ENCODE measurements at places on chromosomes 13 and 19. TPM values are rescaled to one million over a fixed set of nuclear protein-coding genes. Genes with fewer than 3 reads are reported as not detected.

The CYP4F11 gene
- total RNA-seq, result 0.13 TPM

The DUXA gene
- not detected for total RNA-seq

The MRPL4 gene
- total RNA-seq, result 112 TPM

The PRSS57 gene
- total RNA-seq, result not detected

GRCh38 chr13:96934889-96935489, 59.3 kb downstream of the OXGR1 start:
- no peak for DNase-seq

DNA sequence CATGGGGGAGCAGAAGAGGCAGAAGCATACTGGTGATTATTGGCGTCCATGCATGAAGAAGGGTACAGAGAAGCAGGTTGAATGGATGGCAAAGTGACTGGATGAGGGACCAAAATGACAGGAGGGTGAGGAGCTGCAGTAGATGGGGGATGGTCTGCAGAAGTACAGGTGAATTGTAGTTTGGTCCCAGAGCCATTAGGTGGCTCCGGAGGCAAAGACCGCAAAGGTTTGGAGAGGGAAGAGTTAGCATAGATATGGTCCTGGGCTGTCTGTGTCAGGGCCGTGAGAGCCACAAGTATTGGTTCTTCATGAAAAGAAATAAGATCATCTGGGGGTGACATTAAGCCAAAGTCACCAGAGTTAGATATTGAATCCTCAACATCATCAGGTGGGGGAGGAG, 59.0 kb upstream of the ZNF726 start:
- DNase-seq, result no peak

DNA sequence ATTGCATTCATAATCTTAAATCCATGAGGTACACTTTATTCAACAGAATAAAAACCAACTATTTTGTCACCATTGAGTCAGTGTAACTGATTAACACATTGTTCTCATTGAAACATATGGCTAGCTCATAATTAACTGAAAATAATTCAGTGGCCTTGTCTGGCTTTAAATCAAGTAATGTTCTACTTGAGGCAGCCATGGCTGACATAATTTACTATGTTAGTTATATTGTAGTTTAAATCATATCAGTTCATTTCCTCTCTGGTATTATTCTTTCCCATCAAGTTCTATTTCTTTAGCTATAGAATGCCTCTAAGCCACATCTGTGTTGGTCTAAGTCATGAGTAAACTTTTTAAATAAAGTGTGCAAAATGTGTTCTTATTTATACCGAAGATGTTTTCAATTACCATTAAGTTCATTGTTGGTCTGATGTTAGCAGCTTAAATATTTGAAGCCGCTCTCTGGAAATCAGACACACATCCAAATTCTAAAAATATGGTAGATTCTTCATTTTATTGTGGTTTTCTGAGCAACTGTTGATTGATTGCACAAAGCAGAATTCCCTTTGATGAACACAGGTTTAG, 393.7 kb downstream of the GPC6 start:
- DNase-seq, result no peak

DNA sequence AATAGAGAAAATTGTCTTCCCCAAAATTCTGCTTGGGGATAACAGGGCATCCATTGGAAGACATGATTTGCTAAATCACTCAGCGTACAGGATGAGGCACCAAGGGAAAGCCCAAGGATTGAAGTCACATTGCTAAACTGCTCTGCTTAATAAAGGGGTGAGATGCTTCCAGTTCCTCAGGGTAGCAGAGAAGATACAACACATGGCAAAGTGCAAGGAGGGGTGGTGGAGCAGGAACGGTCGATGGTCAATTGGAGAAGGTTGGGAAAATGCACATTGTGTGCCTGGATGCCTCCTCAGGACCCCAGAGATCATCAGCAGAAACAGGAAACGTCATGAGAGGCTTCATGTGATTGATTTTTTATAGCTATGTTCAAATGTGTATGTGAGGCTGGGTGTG, 116.3 kb upstream of the SOX1 start:
- DNase-seq, result no peak

DNA sequence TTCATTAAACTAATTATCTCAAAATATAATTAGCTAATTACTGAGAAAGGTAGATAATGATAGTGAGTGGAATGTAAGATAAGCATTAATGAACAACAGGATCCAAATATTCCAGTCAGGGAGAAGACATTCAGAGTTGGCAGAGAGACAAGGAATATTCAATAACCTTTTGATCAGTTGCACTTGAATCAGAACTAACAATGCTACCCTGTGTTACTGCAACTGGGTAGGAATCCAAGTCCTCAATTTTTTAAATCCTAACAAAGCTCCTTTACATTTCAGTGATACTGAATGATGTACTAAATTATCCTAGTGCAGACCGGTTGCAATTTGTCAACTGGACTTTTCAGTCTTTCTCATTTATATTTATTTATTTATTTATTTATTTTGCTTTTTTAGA, 107.1 kb upstream of the MIR17HG start:
- no peak for DNase-seq

GRCh38 chr19:55372316-55373081, 2.2 kb upstream of the IL11 start:
- no peak for DNase-seq

DNA sequence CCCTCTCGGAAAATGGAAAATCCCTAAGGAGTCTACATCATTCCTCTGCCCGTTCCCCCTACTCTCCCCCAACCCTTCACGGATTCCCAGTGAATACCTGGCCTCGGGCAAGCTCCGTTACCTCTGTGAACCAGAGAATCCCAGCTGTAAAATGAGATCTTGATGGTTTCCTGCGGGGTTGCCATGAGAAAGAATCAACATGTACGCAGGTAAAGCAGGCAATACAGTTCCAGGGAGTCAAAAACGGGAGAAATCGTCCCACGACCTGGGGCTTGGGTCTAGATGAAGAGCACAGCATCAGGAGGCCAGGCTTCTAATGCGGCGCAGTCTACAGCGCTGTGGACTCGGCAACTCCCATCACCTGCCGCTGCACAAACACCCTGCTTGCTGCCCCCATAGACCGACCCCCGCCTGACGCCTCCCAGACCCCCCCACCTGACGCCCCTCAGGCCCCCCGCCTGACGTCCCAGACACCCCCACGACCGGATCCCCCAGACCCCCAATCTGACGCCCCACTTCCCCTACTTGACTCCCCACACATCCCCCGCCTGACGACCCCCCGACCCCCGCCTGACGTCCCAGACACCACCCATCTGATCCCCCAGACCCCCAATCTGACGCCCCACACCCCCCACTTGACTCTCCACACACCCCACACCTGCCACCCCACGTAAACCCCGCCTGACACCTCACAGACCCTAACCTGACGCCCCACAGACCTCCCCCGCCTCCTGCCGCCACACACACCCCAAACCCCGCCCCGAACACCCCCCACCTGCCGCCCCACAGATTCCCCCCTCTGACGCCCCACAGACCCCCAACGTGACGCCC, 680 bp downstream of the LIG4 start:
- DNase-seq, result no peak

DNA sequence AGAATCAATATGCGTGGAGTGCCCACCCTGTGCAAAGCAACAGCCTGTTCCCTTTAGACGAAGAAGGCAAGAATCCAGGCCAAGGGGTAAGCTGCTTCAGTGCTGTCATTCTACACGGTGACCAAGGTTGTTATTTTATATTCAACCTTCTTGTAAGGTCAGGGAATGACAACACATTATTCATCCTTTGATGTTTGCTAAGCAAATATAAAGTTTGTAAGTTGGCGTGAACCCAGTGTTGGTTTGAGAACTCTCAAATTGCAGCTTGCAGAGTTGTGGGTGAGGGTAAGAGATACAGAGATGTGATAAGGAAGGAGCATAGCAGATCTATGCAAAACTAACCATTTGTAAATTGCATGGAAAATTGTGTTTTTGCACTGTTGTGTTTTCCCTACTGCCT, 436.7 kb downstream of the FGF9 start:
- DNase-seq, result no peak
